ENCODE measurements at places on chromosomes 16 and 17.

GRCh38 chr16:73418691-73419090 is 370.8 kb upstream of the ZFHX3 start:
- peak; percentile 13 for DNase-seq

DNA sequence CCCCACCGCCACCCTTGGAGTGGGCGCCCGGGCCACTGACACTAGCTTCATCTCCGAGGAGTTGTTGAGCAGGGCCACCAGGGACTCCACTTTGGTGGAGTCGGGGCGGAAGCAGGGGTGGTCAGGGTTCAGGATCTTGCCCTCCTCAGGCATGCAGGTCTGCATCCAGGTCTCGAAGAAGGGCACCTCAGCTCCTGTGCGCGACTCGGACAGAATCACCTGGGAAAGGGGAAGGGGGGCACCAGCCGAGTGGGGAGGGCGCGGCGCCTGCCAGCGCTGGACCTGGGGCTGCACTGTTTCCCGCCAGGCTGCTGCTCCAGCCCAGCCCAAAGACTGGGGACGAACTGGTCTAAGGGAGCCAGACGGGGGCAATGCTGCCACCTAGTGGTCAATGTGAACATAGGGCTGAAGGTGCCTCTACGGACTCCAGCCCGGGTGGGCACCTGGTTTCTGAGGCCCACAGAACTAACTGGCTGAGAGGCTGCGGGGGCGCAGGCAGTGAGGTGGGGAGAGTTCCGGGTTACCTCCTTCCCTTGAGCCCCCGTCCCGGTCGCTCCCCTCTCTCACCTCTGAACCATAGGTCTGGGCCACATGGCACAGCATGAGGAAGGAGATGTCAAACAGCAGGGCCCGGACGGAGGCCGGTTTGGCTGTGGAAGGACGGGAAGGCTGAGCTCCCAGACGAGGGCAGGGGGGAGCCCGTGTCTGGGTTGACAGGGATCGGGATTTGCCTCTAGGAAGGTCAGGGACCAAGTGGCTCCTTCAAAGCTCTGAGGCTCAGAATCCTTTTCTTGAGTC is 11.8 kb downstream of the CSF3 start:
- peak; percentile 77 for DNase-seq

GRCh38 chr17:49357516-49357915 is 4.5 kb downstream of the ZNF652 start:
- DNase-seq = no peak

DNA sequence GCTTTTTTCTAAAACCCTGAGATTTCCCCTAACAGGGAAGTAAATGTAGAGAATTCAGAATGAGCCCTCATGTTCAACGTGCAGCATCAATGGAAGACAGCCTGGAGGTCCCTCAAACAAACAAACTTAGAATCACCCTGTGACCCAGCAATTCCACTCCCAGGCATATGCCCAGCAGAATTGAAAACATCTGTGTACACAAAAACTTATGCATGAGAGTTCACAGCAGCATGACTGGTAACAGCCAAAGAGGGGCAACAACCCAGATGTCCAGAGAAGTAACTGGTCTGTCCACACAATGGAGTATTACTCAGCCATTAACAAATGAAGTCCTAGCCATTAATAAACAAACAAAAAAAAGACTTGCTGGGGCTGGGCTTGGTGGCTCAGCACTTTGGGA is 252.7 kb downstream of the PARN start:
- peak; percentile 66 for DNase-seq

- peak; percentile 31 for DNase-seq
Measured at GRCh38 chr16:29023279-29024277, 38.7 kb downstream of the LAT start.

GRCh38 chr16:68069511-68070248 is 15.5 kb upstream of the NFATC3 start:
- DNase-seq = no peak

DNA sequence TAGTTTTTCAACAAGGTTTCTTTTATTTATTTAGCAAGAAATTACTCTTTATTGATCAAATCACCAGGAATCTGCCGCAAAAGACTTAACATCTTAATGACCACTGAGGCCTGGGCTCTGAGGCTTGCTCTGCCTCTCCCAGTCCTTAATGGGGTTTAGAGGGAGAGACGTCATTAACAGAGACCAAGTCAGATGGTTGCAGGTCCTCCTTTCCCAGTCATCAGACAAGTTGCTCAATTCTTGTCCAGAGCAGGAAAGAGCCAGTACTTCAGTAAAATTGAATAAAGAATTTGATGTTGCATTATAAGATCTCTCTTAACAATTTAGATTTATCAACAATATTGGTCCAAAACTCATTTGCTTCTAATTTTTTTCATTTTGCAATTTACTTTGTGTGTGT is 2.0 kb downstream of the SEPHS2 start:
- DNase-seq = no peak

DNA sequence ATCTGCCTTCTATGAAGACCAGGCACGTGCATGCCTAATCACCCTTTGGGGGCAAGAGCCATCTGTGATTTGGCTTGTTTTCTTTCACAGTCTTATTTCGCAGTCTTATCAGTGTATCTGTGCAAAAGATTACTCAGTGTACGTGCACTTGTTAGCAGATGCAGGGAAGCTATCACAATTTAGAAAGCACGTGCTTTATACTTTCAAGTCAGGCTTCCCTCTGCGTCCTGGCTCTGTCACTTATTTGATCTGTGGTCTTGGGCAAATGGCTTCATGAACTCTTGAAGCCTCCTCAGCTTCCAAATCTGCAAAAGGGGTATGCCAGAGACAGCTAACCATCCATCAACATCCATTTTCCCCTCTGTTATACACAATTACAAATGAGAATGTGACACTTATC is 246.4 kb downstream of the XYLT1 start:
- DNase-seq = no peak

- peak; percentile 79 for DNase-seq
Measured at GRCh38 chr17:794876-795275, 12.7 kb downstream of the MRM3 start.

GRCh38 chr17:27460196-27460725 is 4.0 kb downstream of the KSR1 start:
- no peak for DNase-seq

- no peak for DNase-seq
Measured at GRCh38 chr17:42706732-42707131, 24.4 kb downstream of the CNTNAP1 start.

DNA sequence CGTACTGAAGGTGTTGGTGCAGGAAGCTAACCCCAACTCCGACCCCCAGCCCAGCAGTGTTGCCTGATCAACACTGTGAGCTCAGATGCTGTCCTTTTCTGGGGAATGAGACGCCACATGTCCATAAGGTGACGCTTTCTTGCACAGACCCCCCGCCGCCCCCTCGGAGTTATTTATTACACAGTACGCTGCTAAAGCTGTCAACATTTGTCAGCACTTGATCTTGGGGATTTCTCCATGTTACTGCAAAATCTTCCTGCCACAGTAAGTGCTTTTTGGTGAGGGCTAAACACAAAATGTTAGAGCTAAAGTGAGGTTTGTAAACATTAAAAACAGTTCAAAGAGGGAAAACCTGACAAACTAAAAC is 15.9 kb downstream of the CMTM3 start:
- no peak for DNase-seq

DNA sequence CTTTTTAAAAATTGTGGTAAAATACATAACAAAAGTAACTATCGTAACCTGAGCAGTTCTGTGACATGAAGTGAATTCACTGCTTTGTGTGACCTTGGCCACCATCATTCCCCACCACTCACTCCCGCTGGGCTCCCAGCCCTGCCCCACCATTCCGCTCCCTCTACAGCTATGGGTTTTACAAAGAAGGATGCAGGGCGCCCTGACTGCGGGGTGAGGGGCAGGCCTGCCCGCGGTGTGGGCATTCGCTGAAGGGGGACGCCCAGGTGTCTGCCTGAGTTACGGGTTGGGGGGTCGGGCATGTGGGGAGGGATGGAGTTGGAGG is at the start of gene CEMP1:
CEMP1 (minus strand) TSS at position 38 of the 325 bp plus-strand sequence. CDS start 335 bp downstream, outside the sequence.
- no peak for DNase-seq

GRCh38 chr17:3669548-3669947 is 936 bp downstream of the EMC6 start:
- DNase-seq = no peak

DNA sequence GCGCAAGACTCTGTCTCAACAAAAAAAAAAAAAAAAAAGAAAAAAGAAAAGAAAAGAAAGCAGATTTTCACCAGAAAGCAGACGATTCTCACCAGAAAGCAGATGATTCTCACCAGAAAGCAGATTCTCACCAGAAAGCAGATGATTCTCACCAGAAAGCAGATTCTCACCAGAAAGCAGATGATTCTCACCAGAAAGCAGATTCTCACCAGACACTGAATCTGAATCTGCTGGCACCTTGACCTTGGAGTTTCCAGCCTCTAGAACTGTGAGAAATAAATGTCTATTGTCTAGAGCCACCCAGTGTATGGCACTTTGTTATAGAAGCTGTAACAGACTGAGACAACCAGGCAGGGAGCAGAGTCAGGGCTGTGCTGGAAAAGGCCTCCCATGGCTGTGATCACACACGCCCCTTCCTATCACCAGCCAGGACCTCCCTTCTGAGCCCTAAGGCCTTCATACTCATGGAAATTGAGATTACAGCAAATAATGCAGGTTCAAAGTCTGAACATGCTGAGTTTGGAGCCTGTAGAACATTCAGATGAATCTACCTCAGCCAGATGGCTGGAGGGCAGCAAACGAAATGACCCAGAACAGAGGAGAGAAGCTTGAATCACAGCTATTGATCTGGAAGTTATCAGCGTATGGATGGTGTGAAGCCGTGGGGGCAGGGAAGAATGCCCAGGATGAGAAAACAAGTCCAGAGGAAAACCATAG is 309.3 kb downstream of the SLC39A11 start:
- no peak for DNase-seq

- DNase-seq = no peak
Measured at GRCh38 chr16:69858191-69859104, 92.7 kb upstream of the CLEC18A start.

DNA sequence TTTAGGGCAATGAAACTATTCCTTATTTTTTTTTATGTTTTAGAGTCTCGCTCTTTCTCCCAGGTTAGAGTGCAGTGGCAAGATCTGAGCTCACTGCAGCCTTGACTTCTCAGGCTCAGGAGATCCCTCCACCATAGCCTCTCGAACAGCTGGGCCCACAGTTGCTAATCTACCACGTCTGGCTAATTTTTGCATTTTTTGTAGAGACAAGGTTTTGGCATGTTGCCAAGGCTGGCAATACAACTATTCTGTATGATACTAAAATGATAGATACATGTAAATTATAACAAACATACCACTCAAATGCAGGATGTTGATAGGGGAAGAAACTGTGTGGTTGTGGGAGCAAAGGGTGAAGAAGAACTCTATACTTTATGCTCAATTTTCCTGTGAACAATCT is 401.3 kb downstream of the ZFHX3 start:
- no peak for DNase-seq

DNA sequence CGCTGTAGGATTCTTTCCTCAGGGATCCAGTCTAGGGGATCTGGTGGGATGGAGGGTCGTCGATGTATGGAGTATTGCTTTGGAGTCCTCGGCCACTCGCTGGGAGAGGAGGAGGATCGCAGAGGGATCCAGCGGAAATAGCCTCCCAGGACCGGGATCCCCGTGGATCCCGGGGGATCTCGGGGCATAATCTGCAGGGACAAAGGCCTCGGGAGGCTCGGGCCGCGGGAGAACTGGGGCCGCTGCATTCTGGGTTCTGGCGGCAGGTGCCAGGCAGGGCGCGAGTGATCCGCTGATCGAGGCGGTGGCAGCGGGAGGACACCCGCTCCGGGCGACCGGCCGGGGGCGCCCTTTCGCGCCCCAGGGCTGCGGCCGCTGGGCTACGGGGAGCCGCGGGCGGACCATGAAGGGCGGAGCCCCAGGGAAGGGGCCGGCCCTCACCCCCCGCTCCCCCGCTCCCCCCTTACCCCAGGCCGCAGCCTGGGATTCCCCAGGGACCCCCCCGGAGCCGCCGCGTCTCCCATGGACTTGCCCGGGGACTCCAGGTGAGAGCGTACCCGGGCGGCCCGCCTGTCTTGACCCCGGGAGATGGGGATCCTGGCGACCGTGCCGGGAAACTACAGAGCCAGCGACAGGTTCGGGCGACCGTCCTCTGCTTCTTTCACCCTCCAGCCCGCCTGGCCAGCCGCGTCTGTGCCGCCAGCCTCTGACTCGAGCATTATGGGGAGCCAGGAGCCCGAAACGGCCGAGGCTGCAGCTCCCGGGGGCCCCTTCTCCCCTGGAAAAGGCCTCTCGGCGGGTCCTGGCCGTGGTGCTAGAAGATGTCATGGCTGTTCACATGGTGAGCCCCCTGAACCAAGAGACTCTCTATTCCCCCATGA is 604 bp downstream of the PRR14 start:
- peak; percentile 69 for DNase-seq

DNA sequence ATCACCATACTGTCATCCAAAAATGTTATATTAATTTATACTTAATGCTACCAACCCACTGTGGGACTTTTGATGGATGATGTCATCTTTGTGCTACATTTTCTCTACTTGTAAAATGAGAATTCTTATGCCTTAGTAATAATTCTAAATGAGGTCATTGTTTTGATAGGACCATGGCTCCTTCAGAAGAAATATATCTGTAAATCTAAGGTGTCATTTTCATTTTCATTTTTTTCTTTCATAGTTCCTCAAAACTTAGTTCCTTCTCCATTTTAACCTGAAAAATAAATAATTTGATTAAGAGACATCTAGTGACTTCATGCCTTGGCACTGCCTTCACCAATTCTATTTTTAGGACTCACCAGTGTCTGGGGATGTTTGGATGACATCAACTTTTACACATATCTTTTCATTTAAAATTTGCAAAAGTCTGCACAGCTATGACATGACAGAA is 48.7 kb downstream of the GPRC5B start:
- DNase-seq = peak; percentile 61

DNA sequence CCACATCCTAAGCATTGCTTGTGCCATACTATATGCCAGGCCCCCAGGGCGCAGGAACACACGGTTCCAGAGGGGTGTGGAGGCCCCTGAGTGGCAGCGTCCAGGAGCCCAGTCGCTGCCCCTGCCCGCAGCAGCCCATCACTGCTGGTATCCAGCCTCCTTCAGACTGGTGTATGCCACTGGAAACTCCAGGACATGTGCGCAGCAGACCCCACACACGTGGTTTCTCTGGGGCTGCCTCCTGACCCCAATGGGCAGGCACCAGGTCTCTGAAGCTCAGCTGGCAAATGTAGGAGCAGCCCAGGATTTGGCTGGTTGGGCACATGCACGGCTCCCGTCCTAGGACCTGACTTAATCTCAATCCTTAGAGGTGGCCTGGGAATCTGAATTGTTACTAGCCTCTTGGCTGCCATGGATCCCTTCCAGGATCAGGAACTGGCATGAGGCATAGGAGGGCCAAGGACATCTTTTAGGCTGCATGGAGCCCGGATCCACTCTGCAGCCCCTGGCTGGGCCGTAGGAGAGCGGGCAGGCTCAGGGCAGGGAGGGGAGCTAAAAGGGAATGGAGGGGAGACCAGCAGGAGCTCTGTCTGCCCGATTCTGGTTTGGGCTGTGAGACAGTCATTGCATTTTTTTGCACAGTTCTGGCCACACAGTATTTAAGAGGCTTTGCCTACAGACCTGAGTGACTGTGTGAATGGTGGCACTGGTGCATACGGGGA is 62.3 kb downstream of the RAI1 start:
- DNase-seq = no peak
